ENCODE measurements at places on chromosomes 6 and 20.

GRCh38 chr6:108877046-108877751 is 29.0 kb downstream of the ARMC2 start:
- no peak for DNase-seq

DNA sequence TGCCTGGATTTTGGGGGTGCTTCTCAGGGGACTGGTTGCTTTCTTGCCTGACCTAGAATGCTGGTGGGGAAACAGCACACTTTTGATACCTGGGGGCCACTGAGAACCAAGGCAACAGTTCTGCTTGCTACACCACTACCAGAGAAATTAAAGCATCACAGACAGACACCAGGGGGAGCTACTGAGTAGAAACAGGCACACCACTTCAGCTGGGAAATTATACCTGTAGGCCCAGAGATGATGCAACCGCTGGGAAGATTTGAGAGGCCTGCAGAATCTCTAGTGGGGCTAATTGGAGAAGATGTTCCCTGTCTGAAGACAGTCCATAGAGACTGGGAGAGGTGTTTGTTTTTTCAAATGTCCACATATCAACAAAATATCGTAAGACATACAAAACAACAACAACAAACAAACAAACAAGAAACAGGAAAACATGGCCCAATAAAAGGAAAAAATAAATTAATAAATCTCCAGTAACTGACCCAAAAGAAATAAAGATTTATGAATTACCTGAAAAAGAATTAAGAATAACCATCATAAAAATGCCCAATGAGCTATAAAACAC is 129.4 kb upstream of the RIN2 start:
- peak; percentile 71 for DNase-seq

- DNase-seq, result no peak
Measured at GRCh38 chr20:40966103-40966502, 62.5 kb upstream of the TOP1 start.

- peak; percentile 28 for DNase-seq
Measured at GRCh38 chr6:33112148-33112547, 36.4 kb downstream of the HLA-DPB1 start.

- no peak for DNase-seq
Measured at GRCh38 chr6:142404751-142405150, 102.9 kb downstream of the ADGRG6 start.

GRCh38 chr6:6074190-6074589 is 67.5 kb upstream of the NRN1 start:
- no peak for DNase-seq

Data from activated naive CD4-positive, alpha-beta T cell treated with anti-CD3 and anti-CD28 coated beads for 36 hours (primary cell).